ENCODE measurements at places on chromosomes 5 and 9.

DNA sequence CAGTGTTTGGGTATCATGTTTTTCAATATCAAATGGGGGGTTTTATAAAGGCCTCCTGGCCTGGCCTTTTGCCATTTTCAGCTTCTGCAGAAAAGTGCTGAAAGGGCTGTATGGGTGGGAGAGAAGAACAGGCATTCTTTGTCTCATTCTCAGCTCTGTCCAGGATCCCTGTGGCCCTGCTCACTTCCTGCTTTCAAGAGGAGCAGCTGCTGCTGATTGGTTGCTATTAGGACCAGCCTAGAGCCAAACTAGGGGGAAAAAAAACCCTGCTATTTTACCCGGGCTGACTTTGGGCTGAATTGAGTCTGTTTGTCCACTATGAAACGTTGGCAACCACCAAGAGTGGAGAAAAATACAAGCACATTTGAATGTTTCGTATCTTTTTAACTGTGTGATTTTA is 117.1 kb downstream of the CMYA5 start:
- no peak for DNase-seq

GRCh38 chr5:7398596-7399280 is 2.8 kb downstream of the ADCY2 start:
- no peak for DNase-seq

DNA sequence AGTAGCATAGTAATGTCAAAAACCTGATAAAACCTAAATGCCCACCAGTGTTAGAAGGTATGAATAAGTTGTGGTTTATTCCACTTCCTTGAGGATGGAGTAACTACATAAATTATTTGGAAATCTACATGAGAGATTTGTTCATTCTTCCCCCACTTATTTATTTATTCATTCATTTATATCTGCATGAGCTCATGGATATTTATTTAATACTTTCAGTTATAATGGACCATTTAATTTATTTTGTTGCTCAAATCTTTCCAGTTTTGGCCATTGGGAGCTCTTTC is 223.8 kb upstream of the S1PR3 start:
- no peak for DNase-seq

GRCh38 chr9:135051316-135052038 is 36.0 kb upstream of the OLFM1 start:
- no peak for DNase-seq
